Hypothalamus (tissue), 51 donors: ENCODE measurements at places on chromosomes 6 and 20.

- DNase-seq: no peak
Observed at GRCh38 chr6:40383348-40384115, 203.6 kb downstream of the LRFN2 start.

DNA sequence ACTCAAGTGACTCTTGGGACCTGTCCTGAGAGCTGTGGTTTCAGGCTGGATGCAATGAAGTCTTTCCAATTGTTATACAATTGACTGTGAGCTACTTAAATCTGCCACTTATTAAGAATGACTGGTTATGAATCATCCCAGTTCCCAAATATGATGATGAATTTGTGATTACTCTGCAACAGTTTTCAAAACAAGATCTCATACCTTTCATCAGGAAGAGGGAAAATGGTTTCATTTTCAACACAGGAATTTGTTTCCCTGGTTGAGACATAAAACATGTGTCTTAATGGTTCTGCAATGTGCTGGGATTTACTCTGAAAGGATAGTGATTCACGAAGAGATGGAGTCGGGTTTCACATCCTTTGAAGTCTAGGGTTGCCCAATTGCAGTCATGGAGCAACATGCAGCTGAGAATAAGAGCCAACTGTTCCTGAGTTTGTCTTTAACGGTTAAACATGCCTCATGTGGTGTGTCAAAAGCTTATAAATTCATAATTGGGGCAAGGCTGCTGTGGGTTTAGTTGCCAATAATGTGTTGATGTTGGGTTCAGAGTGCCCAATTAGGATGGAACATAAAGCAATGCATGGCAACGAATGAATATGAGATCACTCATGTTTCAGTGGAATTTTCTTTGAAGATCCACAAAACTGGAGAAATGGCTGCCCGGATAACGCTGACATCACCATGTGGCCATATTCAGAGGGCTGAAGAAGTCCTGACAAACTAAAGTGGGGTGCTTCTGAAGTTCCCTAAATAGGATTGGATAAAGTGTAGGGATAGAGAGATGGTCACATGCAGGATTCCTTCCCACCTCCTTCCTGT is 41.0 kb downstream of the CYP24A1 start:
- DNase-seq: no peak

DNA sequence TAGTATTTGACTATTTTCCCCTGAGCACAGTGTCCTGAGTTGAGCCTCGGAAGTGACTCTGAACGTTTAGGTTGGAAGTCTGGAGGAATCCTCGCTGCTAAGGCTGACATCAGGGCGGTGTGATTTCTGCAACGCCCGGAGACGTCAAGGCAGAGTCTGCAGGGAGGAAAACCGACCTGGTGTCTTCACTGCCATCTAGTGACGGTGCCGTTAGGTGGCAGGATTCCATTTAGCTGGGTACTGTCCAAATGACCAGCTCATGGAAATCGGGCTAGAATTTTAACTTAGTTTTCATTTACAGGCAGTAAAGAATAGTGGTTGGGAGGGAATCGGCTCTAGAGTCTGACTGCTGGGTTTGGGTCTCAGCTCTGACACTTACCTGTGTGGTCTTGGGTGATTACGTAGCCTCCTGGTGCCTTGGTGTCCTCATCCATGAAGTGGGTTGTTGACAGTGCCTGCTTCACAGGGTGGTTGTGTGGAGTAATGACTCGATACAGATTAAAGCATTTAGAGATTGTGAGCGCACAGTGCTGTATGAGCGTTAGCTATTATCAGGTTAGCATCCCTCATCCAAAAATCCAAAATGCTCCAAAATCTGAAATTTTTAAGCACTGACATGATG is 35.0 kb downstream of the FOXF2 start:
- DNase-seq: no peak

- no peak for DNase-seq
Observed at GRCh38 chr20:37279820-37280219, 9.6 kb upstream of the MANBAL start.

- DNase-seq: no peak
Observed at GRCh38 chr6:163398815-163399214, 15.7 kb upstream of the QKI start.

GRCh38 chr6:158774717-158775449 is 44.3 kb downstream of the EZR start:
- DNase-seq: no peak

GRCh38 chr6:15369838-15370237 is 124.0 kb downstream of the JARID2 start:
- no peak for DNase-seq

GRCh38 chr6:32092760-32093497 is 16.2 kb downstream of the TNXB start:
- DNase-seq: no peak
